Hippocampal formation (tissue), 2 donors: ENCODE measurements at places on chromosomes 6 and 20.

DNA sequence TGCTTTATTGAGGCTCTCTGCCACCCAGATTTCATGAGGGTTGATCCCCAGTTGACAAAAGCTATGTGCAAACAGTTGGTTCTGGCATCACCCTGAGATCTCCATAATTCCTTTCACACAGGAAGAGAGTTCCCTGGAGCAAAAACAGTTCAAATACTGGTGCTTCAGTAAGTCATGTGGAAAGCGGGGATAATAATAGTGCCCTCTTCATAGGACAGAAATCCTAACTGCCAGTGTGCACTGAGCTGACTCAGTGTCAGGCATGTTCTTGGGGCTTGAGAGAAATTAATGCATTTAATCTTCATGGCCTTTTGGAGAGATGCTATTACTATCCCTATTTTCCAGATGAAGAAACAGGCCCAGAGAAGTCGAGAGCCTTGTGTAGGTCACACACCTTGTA lies 7.9 kb upstream of the SLC52A3 start:
- DNase-seq: no peak

DNA sequence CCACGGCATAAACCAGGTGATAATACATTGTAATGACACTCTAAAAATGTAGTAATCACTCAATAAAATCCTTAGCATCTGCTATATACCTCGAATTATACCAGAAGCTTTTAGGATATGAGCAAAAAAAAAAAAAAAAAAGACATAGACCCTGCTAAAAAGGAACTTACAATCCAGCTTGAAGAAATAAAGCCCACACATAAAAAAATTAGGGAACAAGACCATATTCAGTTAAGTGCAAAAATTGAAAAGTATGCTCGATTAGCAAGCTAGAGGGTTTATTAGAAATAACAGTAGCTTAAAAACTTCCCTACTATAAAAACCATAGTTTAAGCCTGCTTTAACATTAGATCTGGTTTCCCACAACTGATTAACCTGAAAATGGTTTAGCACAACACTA lies 135.6 kb downstream of the GMPR start:
- DNase-seq: no peak

GRCh38 chr6:169145496-169145895 lies 108.2 kb downstream of the THBS2 start:
- DNase-seq: no peak

DNA sequence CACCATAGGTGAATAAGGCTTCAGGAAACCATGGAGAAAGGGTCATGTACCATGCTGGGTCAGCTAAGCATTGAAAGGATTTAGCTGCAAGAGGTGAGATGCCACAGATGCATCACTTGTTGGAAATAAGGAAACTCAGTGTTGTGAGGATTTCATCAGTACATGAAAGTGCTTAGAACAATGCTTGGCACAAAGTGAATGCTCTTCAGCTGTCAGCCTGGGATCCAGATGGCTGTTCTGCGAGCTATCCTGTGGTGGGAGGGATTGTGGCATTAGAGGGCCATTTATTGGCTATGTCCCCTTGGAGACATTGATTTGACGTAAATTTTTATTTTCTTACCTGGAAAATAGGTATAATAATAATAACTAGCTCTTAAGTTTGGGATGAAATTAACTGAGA lies 53.0 kb downstream of the ELOVL2 start:
- no peak for DNase-seq

- no peak for DNase-seq
Measured at GRCh38 chr6:140202964-140203515, 828.6 kb upstream of the CITED2 start.

GRCh38 chr6:17032590-17032987 lies 69.3 kb upstream of the STMND1 start:
- DNase-seq: no peak

DNA sequence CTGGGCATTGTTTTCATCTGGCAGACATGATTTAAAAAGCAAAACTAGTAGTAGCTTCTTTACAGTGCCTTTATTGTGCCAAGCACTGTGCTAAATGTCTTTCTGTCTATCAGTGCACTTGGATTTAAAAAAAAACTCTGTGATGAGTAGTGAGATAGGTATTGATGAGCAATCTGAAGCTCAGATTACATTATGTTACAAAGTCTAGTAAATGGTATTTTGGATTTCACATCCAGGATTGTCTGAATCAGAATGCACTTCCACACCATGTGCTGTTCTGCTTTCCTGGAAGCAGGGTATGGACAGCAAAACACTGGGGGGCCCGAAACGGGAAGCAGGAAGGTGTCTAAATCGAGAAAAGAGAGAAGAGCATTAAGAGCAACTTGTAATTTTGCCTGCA lies 103.4 kb upstream of the CCN2 start:
- DNase-seq: no peak

GRCh38 chr6:121439926-121440325 lies 4.5 kb downstream of the GJA1 start:
- DNase-seq: no peak

GRCh38 chr6:6515691-6516607 lies 72.6 kb upstream of the LY86 start:
- DNase-seq: no peak

DNA sequence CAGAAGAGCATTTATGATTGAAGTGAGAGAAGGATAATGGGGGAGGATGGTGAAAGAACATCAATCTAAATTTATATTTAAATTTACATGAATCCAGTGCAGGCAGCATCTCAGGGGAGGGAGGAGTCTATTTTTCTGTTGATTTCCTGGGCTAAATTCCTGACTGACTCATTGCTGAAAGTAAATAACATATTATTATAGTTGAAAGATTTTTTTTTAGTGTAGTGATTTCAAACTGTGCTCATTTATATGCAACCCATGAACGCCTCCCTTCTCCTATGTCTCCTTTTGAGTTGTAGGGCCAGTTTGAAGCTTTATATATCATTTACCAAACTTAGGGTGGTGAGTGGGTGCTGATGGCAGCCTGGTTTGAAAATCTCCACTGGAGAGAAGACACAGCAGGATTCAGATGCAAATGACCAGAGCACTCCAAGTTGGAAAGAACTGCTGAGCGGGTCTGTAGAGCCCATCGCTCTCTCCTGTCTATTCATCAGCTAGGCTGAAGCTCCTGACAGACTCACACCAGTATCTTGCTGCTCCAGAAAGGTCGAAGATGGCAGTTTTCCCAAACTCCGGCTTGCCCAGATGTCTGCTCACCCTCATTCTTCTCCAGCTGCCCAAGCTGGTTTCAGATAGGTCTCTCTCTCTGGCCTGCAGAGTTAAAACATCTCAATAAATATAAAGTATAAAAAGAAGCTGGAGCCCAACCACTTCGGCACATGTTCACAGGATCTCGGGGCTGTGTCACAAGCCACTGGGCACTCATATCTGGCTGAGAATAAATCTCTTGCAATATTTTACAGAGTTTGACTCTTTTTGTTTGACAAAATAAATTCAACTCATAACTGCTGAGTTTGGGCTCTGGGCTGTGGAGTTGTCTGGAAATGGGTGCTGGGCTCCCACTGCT lies 18.3 kb downstream of the BTN2A1 start:
- DNase-seq: no peak

DNA sequence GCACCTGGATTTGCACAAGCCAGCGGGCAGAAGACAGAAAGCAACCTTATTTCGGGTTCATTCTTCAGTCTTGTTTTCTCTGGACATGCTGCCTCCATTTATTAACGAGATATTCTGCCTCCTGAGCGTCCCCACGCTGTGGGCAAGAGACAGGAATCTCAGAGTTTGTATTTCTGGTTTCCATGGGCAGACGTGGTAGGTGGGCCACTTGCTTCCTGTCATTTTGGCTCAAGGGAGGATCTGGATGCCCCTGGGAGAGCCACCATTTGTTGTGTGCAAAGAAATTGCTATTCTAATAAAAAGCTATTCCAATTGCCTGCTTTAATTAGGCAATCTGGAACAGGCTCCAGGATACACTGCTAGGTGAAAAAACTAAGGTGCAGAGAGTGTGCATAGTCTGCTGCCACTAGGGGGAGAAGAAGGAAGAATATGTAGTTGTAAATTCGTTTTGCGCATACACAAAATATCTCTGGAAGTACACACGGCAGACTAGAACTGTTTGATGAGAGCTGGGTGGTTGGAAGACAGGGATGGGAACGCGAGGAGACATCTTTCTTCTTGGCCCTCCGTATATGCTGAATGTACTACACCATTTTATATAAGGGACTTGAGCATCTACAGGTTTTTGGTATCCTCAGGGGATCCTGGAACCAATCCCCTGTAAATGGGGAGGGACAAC lies 30.1 kb upstream of the SLC16A10 start:
- no peak for DNase-seq

DNA sequence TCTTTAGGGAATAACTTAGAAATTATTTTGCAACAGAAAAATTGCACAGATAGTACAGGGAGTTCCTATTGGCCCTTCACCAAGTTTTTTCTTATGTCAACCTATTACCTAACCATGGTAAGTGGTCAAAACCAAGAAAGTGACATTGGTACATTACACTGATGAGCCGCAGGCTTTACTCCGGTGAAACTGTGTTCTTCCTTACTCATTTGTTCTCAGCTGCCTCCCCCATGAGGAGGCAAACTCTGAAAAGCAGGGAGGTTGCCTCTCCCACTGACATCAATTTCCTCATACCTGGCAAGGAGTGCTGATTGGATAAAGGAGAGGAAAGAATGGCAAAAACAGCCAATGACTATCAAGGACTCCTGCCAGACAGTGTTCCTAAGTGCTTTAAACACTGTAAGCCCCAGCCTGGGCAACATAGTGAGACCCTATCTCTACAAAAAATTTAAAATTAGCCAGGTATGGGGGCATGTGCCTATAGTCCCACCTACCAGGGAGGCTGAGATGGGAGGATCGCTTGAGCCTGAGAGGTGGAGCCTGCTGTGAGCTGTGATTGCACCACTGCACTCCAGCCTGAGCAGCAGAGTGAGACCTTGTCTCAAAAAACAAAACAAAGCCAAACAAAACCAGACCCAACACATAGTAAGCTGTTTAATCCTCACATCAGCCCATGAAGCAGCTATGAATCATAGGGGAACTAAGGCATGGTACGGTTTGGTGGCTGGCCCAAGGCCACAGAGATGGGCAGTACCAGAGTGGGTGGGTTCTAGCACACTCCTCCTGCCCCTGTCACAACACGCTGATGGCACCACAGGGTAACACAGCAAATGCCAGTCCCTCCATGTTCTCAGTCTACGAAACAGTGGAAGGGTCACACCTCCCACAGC lies 24.7 kb downstream of the C20orf203 start:
- no peak for DNase-seq

DNA sequence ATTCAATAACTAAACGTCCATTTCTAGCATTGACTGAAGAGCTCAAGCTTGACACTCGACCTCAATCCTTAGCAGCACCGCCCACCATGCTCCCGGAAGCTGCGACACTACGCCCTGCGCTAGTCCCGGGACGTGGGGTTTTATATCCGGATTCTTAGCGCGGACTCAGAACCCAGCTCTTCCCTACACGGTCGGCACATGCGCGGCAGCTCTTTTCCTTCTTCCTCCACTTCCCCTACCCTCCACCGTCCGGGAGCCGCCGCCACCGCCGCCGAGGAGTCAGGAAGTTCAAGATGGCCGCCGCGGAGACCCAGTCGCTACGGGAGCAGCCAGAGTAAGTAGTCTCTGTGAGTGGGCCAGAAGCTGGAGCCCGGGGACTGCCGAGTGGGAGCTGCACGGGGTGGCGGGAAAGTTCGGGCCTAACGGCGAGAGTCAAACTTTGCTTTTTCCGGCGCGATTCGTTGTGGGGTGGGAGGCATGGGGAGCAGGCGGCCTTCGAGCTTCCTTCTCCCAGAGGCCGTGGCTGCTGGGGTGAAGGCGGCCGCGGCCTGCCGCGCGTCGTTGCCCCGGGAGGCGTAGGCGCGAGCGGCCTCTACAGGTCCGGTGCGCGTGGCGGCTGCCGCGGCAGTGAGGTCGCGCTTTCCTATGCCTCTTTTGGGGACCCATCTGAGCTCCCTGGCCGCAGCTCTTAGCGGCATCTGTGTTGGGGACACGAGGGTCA lies 57.6 kb downstream of the FAM217A start:
- peak; percentile 90 for DNase-seq

- no peak for DNase-seq
Measured at GRCh38 chr20:62321521-62321948, 18.7 kb downstream of the ADRM1 start.

DNA sequence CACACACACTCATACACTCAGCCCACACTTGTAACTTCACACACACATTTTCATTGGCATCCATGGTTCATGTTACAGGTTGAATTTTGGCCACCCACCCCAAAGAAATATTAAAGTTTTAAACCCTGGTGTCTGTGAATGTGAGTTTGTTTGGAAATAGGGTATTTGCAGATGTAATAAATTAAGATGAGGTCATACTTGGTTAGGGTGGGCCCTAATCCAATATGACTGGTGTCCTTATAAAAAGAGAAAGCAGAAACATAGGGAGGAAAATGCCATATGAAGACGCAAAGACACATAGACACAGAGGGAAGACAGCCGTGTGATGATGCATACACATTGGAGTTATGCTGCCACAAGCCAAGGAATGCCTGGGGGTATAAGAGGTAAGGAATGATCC lies 39.7 kb upstream of the HDDC2 start:
- no peak for DNase-seq

DNA sequence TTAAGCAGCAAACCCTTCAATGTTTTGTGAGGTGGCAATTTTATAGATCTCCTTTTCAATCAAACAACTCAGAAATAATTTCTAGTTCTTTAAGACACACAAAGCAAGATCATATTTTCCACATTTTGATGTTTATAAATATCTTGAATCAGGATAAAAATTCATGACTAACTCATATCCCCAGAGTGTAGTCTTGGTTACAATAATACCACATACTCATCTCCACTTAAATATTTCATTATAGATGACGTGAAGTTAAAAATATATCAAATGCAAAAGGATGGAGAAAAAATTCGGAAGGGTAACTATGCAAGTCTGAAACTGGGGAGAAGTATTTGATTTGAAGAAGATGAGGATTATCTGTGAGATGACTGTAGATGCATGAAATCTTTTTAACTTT lies 59.8 kb upstream of the HIVEP1 start:
- DNase-seq: no peak

GRCh38 chr6:46160102-46160501 lies 10.7 kb downstream of the ENPP5 start:
- DNase-seq: no peak

- no peak for DNase-seq
Measured at GRCh38 chr6:106098383-106099234, 12.5 kb downstream of the PRDM1 start.

- peak; percentile 22 for DNase-seq
Measured at GRCh38 chr6:10429638-10430427, 15.0 kb upstream of the TFAP2A start.

- DNase-seq: no peak
Measured at GRCh38 chr6:170032706-170033309, 258.1 kb downstream of the DLL1 start.

DNA sequence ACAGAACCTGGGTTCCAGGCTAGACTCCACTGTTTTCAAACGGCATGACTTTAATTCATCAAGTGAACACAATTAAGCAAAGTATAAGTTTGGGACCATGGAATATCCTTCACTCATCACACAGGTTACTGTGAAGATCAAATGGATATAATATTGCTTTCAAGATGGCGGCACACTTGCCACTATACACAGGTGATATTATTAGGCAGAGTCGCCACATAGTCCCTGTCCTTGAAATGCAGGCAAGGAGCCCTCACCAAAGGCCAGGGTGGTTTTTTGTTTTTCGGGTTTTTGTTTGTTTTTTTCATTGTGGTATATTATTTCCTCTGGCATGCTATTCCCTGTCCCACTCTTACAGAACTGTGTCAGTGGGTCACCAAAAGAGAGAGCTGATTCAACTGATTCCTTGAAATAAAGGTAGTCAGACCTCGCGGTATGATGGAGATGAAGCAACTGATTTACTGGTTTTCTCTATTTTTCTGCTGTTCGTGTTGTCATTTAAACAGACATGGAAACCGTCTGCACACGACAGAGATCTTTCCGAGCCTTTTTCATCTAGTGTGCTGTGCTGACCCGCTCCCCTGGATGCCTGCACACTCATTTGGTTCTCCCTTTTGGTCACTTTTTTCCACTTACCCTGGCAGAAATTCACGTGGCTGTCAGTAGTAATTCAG lies 29.7 kb downstream of the MYB start:
- no peak for DNase-seq
